ENCODE measurements at places on chromosomes 4 and X.

GRCh38 chr4:19807505-19807904 is 444.2 kb upstream of the SLIT2 start:
- peak; percentile 7 for DNase-seq

DNA sequence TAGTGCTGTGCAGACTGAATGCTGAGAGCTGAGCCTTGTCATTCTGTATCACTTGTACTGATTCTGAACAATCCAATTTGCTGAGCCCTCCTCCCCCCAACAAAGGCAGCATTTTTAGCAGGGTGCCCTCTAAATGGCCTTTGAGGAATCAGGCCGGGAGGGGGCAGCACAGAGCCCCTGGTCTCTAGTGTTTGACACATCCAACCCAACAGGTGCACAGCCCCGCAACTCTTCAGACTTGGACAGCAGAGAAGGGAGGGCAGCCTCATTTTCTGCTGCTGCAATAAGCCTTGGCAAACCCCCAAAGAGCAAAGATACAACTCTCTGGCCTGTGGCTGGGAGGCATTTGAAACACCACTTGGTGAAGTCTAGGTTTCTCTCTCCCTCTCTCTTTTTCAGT is 3.4 kb downstream of the ATP1B4 start:
- no peak for DNase-seq

DNA sequence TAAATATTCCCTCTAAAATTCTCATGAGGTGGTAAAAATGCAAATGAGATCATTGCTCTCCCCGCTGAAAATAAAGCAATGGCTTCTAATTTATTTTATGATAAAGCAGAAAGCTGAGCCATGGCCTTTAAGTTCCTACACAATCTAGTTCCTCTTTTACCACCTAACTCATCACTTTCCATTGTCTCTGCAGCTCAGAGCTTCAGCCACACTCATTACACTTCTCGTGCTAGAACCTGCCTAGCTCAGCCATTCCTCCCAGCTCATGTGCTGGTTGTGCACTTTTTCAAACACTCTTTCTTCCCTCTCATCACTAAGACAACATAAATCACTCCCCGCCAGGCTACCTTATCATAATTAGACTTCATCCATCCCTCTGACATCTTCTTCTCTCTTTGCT is 1112.1 kb upstream of the PRKX start:
- no peak for DNase-seq

DNA sequence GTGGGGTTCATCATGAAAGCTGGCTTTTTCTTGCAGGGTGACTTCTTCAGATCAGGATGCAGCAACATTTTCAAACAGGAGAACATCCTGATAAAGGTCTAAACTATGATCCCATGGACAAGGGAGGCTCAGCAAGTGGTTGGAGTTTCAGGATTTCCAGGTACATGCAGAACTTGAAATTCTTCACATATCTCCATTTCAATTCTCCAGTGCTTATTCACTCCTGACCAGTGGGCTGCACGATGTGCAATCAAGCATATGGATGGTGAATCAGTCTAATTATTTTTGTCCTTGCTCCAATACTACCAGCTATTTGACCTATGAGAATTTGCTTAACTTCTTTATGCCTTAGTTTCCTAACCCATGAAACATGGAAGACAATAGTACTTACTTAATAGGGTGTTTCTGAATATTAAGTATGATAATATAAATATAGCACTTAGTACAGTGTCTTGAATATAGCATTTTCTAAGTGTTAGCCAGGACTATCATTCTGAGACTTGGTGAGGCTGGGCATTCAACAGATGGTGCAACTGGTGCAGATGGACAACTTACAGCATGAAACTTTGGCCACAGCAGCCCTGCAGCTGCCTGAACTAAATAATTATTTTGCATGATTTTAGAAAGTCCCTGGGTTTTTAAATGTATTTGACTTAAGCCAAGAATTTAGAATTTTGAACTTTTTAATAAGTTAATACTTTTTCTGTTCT is 92.4 kb downstream of the HPGD start:
- no peak for DNase-seq

DNA sequence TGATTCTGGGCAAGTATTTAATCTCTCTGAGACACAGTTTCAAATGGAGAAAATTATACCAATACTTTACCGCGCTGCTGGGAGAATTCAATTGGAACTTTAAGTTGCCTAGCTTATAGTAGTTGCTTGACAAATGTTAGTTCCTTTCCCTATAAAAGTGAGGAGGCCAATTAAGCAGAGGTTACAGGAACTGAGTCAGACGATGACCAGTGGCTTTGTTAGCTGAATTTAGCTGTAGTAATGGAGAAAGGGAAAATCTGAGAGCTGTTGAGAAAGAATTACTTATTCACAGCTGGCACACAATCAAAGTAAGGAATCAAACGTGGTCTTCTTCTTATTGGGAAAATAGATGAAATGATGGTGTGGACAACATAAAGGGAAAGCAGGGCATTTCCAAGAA is 29.6 kb downstream of the SMARCA1 start:
- peak; percentile 1 for DNase-seq

DNA sequence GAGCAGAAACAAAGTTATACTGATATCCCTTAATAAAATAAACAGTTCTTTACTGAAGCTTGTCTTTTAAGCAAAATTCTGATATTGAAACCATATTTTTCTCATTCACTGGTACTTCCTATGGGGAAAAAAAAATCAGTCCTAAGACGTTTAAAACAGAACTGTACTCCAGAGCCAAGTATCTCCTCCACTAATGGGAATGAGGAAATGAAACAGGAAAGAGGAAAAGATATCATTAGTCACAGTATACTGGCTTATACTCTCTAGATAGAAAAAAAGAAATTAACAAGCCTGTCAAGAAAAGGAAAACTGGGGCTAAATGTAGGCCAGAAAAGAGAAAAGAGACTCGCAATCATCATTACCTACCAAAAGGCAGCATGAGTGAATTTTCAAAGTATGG is 252.7 kb downstream of the CENPC start:
- DNase-seq: no peak

DNA sequence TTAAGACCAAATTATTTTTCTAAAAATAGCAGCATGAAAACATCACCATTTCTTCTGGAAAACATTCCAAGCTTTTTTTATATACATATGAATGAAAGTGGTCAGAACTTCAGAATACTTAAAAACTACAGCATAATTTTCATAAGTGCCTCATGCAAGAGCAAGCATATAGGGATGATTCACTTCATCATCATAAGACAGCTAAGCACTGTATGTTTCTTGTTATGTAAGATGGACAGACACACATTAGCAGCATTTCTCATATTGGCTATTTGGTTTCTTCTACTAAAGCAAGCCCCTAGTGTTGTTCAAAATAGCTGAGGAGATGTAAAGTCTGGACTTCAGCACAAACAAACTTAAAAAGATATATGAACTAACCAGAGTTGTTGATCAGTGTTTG is 213.1 kb upstream of the NOCT start:
- no peak for DNase-seq

DNA sequence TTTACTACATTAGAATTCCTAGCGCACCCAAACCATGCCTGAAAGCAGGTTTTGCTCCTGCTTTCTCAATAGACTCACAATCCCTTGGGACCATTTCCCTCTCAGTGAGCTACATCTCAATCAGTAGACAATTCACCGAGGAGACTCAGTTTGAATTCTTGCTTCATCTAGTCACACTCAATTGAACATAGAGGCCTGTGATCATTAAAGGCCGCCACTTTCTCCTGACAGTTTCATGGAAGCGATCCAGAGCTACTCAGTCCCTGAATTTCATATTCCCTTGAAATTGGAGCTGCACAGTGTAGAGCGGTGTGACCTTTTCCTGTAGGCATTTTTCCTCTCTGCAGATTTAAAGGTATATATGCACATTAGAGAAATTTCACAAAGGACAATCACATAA is 193.9 kb upstream of the SPOCK3 start:
- DNase-seq: no peak

DNA sequence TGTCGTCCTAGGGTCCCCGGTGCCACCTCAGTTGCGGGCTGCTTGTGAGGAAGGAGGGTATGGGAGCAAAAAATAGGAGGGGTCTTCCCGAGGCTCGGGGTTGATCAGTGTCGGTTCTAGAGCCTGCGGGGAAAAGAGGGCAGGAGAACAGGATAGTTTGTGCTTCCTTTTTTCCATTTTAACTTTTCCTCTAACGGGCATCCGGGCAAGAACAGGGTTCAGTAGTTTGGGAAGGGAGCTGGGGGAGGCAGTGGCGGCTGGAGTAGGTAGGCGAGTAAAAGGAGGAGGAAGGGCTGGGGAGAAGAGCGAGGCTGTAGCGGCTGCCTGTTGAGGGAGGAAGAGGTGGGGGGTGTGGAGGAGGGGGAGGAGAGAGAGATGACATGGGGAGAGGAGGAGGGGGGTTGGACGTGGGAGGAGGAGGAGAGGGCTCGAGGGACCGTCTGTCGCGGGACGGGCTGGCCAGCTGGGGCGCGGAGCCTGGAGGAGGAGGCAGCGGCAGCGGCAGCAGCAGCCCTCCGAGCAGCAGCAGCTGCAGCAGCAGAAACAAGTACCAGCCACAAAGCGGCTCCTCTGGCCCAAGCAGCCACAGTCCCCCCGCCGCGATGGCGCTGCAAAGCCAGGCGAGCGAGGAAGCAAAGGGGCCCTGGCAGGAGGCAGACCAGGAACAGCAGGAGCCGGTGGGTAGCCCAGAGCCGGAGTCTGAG is at the start of gene SLC16A2:
SLC16A2 (plus strand) TSS at position 458 of the 704 bp plus-strand sequence; CDS start at position 603, 145 bp downstream.
- peak; percentile 5 for DNase-seq

DNA sequence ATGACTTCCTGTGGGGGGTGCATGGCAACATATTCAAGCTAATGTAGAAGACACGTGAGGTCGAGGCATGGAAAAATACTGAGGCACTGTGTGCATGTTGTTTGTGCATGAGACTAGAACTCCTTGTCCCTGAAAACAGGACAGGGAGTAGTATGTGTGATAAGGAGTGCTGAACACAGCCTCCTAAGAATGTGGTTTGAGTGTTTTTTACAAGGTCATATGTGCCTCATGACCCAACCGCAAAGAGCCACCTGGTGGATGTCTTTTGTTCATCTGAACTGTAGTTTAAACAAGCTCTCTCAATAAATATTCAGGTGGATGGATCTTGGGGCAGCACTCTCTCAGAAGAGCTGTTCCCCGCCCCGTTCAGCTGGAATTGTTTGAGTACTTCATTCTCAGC is 226.6 kb downstream of the NLGN4X start:
- DNase-seq: no peak

GRCh38 chr4:22932326-22932725 is 239.6 kb downstream of the GBA3 start:
- DNase-seq: no peak

GRCh38 chr4:88163336-88163735 is 4.9 kb upstream of the ABCG2 start:
- no peak for DNase-seq

- no peak for DNase-seq
These were observed 169.3 kb downstream of the CHIC2 start for GRCh38 chr4:53895137-53895536.

DNA sequence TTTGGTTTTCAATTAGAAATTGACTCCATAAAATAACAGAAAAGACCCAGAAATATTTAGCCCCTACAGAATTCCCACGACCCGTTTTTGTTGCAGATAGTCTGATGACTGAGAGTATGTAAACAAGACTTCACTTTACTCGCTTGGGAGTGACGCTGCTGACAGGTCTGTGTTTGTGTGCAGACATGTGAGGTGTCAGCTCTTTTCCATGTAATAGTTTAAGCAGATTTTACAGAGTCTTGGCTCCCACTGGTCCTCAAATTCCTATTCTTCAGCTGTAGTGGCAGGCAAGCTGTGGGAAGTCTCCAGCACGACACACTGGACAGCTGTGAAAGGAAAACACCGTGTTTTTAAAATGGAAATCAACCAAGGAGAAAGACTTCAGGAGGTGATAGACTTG is 455.7 kb downstream of the GABRG1 start:
- no peak for DNase-seq

DNA sequence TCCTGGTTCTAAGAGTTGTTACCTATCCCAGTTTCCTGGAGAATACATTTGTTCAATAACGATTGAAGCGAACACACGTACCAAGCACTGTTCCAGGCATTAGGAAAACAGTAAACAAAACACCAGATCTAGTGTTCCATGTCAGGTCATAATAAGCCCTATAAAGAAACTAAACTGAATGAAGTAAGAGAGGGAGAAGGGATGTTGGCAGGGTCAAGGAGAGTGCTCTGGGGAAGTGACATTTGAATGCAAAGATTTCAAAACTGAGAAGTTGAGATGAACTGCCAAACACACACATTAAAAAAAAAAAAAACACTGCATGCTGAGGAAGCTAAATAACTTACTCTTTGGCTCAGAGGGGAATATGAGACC is 14.4 kb upstream of the ENAM start:
- DNase-seq: no peak

DNA sequence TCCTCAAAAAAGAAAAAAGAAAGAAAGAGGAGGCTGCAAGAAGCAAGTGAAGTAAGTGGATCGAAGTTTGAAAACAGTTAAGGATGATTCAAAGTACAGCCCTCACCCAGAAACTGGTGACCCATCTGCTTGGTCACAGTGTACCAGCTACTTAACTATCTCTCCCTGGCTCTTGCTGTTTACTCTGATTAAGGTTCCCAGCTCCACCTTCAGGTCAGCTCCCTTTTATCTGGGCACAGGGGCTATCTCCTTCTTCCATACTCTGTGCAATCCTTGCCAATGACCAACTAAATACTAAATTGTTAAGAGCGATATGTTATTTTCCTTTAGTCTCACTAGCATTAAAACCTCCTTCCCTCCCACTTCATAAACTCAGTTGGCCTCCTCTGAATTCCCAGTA is 81.5 kb upstream of the SMIM10 start:
- DNase-seq: no peak

DNA sequence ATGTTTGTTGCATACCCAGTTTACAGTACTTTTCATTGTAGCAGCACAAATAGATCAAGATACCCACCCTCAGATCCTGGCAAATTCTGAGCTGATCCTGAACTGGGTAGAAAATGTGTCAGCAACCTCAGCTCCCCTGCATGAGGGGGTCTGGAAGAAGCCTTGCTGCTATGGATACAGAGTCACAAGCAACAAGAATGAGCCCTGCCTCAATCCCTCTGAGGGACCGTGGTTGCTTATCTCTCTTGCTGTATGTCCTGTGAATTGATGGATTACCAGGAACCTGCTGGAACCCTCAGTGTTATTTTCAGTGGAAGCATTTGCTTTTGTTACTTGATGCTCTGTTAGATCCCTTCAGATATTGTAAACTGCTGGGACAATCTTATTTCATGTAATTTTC is 331.0 kb downstream of the STIM2 start:
- DNase-seq: no peak

GRCh38 chr4:124943938-124944337 is 231.4 kb upstream of the ANKRD50 start:
- no peak for DNase-seq

DNA sequence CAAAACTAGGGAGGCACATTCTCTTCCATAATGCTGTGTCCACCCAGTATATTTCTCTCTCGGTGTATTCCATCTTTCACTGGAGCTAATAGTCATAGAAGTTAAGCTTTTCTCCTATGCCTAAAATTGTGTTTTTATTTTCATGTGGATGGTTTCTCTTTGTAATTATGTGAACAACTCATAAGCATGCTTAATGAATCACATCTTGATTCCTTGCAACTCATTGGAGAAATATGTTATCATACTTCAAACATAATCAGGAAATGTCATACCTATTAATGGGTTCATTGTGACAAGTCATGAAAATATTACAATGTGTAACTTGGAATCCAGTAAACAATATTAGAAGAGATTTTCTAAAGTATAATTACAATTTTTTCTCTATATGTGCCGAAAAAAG is 186.3 kb downstream of the SLC7A11 start:
- peak; percentile 1 for DNase-seq

All from SW 1271 (cell line).